ENCODE measurements at places on chromosomes 6 and 20.

DNA sequence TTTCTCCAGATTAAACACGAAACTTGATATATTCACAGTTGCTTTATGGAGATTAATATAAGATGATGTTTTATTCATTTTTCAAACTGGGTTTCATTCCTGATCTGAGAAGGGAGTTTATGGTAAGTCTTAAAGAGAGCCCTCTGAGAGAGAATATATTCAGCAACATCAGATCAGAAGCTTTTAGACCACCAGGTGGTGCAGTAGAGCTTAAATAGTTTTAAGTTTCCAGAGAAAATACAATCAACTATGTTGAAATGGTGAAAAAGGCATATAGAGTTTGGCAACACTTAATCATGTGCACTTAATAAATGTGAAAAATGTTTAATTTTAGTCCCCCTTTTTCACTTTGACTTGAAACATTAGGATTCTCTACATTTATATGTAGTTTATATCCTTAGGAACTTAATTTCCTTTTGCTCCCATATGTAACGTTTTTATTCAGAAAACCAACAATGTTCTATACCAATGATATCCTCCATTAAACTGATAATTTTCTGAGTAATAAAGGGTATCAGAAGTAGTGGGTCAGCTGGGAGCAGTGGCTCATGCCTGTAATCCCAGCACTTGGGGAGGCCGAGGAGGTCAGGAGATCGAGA, 86.4 kb upstream of the CLDN20 start:
- DNase-seq: peak; percentile 40

DNA sequence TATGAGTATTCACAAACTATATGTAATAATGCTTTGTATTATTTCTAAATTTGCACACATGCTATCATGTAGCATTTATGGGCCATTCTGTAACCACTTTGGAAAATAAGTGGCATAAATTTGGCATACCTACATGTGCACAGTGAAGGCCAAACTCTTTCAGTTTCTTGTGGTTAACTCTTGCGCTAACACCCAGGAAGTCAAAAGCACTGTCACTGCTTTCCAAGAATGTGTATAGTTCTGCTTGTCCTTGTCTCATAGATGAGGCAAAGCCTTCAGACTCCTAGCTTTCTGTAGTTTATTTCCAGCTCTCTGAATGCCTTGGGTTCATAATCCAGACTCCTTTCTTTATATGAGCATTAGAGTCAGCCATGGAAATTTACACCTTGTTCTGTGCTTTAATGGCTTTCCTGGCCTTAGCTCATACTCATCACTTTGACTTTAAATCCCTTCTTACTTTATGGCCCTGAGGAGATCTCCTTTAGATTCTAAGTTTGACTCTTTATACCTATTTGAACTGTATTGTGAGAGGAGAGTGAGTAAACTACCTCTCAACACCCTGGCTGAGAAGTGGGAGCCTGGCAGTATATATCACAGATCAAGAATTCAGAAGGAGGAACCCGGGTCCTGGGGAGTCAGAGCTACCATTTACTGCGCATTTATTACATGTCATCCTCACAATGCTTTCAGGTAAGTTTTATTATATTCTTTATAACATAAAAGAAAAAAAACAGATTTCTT, 949 bp upstream of the SLC17A3 start:
- no peak for DNase-seq

- no peak for DNase-seq
These were observed 11.6 kb downstream of the GSS start for GRCh38 chr20:34943808-34944567.

- no peak for DNase-seq
These were observed 26.6 kb downstream of the FARS2 start for GRCh38 chr6:5287966-5288297.

- no peak for DNase-seq
These were observed 4.6 kb upstream of the DLGAP4 start for GRCh38 chr20:36301359-36302119.

GRCh38 chr20:49832632-49833327, 20.2 kb downstream of the SLC9A8 start:
- no peak for DNase-seq

- DNase-seq: peak; percentile 46
These were observed 106.4 kb downstream of the GMPR start for GRCh38 chr6:16344756-16345155.

DNA sequence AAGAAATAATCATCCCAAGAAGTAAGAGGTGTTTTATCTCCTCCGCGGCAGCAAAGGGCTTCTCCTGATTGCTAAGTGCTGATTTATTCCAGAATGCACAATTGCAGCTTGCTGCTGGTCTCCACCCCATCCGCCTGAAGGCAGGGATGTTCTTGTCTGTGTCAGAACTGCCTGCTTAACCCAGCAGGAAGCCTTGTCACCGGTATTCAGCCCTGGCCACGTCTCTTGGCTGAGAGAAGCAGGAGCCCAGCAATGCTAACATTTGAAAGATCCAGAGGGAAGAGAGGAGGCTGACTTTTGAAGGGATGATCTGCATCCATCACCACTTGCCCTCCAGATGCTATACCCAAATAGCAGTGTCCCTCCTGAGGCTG, 4.2 kb downstream of the SCML4 start:
- DNase-seq: no peak

- DNase-seq: no peak
These were observed 9.2 kb downstream of the BHLHE23 start for GRCh38 chr20:62997417-62998035.

DNA sequence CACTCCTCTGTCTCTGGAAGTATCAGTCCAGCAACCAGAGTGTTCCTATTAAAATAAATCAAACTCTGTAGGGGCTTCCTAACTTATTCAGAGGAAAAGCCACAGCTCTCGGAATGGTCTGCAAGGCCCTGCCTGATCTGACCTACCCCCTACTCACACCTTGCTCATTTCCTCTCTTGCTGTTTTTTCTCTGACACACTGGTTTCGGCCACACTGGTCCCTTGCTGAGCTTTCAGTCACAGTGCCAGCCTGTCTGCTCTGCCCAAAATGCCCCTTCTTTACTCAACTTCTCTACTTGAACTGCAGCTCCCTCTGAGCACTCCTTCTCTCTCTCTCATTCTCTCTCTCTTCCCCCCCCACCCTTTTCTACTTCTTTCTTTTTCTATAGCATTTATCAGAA, 430.2 kb downstream of the UTRN start:
- no peak for DNase-seq

DNA sequence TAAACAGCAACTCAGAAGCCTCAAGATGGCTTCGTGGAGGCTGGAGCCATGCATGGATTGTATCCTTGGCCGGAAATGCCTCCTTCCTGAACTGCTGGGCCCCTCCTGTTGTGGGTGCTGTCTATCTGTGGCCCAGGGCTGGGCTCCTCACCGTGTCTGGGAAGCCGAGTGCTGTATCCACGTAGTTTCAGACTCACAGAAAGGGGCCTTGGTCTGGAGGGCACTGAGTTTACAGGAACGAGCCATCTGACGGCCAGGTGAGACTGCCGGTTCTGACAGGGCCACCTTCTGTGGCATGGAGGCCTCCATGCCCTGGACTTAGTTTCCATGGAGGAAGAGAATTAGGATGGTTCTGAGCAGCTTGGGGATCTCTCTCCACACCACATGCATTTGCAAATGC, 142.2 kb downstream of the ERMARD start:
- no peak for DNase-seq

- DNase-seq: no peak
These were observed 25.3 kb downstream of the MOCS1 start for GRCh38 chr6:39908838-39909583.

- no peak for DNase-seq
These were observed 50.5 kb downstream of the SCAND1 start for GRCh38 chr20:35903843-35904242.

- DNase-seq: peak; percentile 72
These were observed 20.3 kb downstream of the TTPAL start for GRCh38 chr20:44495802-44496481.

- DNase-seq: no peak
These were observed 30.8 kb upstream of the CSNK2A1 start for GRCh38 chr20:574297-574942.

DNA sequence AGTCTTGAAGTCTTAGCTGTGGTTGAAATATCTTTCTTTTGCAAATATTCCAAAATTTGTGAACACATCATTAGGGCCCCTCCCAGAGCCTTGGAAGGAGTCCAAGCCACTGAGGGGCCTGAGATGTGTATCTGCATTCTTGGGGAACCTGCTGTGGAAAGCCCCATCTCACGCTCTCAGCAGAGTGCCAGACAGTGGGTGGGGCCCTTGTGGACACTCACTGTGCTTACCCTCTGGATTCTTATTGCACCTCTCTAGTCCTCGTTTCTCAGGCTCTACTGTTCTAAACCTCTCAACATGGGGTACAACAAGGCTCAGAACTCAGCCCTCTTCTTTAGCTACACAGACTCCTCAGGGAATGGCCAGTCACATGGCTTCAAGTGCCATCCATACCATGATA, 416.2 kb upstream of the CDH4 start:
- no peak for DNase-seq

DNA sequence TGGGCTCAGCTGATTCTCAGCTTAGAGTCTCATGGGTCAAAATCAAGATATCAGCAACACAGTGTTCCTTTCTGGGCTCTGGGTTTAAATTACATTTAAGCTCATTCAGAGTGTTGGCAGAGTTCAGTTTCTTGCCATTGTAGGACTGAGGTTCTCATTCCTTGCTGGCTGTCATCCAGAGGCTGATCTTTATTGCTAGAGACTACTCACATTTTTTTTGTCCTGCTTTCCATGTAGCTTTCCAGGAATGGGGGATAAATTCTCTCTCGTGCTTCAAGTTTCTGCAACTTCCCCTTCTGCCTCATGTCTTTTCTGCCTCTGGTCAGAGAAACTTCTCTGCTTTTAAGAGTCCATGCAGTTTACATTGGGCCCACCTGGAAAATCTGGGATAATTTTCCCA, 86.9 kb downstream of the RFX6 start:
- DNase-seq: no peak

DNA sequence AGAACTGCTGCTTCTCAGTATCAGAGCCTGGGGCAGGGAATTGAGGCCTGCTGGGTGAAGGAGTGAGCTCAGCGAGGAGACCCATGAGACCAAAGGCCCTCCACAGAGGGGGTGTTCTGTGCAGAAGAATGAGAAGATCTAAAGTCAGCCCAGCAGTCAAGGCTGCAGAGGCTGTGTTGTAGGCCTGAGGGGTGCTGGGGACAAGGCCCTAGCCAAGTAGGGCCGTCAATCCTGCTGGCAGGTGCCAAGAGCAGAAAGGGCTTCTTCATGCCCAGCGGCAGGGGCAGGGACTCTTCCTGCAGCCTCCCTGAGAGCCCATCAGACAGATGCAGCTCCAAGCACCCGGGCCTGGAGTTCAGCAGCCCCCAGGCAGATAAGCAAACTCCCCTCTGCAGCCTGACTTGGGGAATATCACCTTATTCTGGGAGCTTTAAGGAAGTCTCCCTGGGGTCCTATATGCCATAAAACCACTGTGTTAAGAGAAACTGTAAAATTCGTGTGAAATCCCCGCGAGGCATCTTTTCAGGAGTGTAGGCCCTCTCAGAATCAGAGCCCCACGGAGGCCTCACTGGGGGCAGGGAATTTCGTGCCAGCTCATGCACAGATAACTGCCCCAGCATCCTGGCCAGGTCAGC, 9.0 kb downstream of the CCDC167 start:
- DNase-seq: no peak

Data from fibroblast of skin of left biceps (primary cell).